Fibroblast of skin of abdomen (primary cell): ENCODE measurements at places on chromosomes 3 and 15.

DNA sequence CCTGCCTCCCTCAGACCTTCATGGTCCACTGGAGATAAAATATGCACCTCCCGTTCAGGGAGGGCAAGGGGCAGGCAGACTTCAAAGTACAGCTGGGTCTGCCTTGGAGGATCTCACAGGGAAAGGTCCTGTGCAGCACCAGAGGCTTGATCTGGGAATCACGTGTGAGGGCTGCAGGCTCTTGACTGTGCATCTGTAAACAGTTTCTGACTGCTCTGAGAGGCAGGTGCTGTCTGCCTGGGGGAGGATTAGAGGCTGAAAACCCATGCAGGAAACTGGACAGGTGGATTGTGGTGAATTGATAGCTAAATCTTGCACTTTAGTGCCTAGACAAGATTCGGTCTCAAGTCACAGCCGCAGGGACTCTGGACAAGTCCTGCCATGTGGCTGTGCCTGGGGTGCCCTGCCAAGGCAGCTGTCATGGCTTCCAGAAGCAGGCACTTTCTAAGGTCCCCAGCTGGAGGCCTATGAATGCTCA is 239.3 kb downstream of the EPHB1 start:
- DNase-seq: no peak

GRCh38 chr3:175735866-175736265 is 876.7 kb downstream of the NAALADL2 start:
- DNase-seq: no peak

DNA sequence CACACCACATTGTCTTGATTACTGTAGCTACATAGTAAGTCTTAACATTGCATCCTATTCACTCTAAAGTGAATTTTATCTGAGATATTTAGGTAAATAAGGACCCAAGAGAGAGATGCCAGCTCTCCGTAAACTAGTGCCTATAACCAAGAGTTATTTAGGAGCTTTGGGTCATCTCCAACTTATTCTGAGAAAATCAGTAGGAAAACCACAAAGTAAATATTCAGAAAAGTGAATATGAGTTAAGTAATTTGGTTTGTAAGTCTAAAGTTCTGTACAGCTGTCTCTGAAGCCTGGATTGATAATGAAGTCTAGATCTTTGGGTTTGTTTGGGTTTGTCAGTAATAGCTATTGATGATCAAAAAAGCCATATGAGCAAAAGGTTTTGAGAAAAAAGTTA is 120.0 kb downstream of the FNDC3B start:
- no peak for DNase-seq

DNA sequence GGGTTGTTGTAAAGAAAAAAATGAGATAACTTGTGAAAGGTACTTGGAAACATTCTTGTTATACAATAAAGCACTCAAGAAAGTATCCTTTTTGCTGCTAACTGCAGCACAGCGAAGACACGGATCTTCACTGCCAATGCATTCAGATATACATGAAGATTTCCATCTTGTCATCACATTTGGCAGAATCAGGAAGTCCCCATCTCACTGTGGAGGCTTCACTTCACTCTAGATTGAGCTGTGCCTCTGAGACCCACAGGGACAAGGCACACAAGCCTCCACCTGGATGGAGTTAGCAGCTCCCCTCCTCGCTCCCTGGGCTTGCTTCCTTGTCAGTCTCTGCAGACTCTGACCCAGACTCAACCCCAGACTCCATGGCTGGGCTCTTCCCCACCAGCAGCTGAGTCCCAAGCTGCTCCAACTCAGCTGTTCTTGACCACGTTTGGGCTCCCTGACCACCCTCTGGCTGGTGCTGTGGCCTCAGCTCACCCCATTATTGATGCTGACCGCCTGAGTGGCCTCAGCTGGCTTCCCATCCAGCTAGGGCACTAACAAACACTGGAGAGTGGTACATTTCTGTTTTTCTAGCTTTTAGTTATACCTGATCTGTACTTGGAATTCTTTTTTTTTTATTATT is 45.4 kb upstream of the SMAD3 start:
- no peak for DNase-seq

DNA sequence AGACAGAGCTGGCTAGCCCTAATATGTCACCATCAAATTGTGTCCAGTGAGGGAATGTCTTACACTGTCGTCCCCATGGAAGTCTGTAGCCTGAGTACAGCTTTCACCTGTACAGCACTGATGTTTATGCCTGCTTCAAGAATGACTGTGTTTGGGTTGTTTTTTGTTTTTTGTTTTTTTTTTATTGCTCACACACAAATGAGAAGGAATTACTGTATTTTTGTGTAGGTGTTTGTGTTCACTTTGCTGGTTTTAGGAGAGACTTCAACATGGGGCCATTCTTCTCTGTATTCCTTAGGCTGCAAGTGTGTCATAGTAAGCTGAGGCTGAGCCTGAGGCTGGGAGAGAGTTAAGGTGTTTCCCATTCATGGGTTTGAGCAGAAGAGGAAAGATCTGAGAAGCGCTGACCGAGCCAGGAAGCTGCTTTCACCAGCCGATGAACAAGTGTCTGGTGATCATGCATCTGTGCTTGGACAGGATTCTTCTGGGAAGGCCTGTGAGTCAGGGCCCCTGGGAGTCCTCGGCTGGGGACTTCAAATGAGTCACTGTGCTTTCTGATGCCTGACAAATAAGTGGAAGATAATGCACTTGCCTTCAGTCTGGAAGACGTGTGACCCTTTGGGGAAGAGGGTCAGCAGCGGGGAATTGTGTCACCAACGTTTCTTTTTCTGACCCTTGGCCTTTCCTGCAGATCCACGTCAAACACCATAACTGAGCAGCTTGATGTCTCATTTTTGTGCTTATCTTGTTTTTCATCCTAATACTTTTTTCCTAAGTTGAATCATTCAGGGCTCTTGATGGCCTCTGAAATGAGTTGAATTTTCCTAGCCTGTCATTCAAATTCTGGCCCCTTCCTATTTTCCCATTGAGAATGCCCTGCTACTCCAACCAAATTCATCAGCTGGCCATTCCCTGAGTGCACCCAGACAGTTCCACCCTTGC is 36.7 kb upstream of the ZBTB38 start:
- peak; percentile 95 for DNase-seq

DNA sequence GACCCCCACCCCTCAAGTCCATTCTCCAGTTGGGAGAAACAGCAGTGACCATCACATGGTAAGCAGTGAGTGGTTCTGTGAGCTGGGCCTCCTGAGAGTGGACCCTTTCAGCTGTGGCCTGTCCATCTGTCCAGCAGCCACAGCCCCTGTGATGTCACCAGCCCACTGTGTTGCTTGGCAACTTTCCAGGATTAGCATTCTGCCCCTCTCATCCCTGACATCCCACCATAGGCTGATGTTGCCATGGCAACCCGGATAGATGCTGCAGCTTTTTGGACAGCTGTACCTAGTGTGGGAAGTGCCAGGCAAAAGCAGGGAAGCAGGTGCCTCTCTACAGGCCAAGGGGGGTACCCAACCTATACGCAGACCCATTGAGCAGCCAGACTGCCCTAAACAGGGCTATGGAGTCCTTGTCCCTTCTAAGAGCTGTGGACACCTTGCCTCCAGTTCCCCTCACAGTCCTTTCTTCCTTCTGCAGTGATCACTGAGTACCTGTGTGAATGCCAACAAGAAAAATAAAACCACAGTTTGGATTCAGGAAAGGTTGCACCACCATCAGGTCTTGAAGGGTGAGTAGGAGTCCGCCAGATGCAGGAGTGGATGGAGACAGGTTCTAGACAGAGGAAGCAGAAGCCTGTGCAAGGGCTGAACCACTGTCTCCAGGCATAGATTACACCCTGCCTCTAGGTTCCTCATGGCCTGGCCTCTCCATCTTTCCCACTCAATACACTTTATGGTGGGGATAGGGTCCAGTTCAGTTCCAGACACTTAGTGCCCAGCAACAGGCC is at the start of gene DNAH1:
Gene DNAH1 (plus strand): TSS at position 343 of the 788 bp plus-strand sequence. CDS start 6,124 bp downstream, outside the sequence.
- DNase-seq: no peak

DNA sequence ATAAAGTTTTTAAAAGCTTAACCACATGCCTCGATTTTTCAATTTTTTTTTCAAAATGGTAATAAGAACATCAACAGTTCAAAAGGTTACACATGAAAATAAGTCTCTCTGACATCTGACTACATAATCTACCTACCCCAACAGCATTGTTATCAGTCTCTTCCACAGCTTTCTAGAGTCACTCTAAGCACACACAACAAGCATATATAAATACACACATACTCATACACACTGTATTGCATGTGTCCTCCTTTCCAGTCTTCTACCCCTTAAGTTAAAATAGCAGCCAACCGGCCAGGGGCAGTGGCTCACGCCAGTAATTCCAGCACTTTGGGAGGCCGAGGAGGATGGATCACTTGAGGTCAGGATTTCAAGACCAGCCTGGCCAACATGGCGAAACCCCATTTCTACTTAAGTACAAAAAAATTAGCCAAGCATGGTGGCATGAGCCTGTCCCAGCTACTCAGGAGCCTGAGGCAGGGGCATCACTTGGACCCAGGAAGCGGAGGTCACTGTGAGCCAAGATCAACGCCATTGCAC is 12.2 kb downstream of the TBL1XR1 start:
- DNase-seq: no peak

DNA sequence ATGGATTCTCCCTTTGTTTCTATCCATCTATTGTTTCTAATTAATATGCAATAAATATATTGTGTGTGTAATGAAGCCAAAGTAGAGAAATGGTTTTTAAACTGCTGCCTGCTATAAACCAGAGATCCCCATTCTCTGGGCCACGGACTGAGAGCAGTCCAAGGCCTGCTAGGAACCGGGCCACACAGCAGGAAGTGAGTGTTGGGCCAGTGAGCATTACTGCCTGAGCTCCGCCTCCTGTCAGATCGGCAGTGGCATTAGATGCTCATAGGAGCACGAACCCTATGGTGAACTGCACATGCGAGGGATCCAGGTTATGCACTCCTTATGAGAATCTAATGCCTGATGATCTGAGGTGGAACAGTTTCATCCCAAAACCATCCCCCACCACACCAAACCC is 85.2 kb upstream of the POMGNT2 start:
- no peak for DNase-seq

- DNase-seq: peak; percentile 59
Observed at GRCh38 chr3:159914426-159914825, 74.2 kb upstream of the IL12A start.

DNA sequence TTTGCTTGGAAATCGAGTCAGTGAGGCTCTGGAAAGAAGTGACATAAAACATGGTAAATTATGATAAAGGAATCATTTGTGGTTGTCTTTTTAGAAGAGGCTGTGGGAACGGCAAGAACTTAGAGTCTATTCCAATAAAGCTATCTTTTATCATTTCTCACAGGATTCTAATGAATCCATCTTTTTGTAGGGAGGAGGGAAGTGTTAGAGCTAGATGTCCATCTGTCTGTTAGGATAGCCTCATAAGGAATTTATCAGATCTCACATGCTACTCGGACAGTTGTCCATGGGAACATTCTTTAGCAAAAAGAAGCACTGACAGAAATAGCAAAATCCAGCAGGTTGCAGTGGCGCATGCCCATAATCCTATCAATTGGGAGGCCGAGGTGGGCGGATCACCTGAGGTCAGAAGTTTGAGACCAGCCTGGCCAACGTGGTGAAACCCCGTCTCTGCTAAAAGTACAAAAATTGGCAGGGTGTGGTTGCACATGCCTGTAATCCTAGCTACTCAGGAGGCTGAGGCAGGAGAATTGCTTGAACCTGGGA is 37.0 kb downstream of the STARD9 start:
- DNase-seq: no peak

DNA sequence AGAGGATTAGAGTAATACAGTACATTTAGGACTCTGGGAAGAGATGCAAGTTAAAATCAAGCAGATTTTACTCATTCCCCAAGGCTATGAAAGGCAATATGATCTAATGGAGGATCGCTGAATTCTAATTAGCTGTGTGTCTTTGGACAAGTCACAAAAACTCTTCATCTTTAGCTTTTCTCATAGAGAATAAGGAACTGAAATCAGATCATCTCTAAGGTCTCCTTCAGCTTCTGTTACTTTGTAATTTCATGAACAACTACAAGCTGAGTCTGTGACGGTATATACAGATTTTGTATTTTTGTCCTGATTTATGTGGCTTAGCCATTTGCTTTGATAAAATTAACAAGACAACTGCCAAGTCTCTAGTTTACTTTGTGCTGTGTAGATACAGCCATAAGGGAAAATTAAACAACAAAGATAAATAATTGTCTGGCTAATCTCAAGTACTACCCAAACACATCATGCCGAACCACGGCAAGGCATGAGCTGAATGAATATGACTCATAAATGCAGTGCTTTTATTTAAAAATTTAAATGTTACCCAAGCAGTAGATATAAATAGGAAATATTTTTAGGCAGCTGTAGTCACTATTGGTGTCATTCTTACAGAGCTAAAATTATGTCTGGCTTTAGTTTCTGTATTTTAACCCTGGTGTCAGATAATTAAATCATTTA is 81.5 kb downstream of the GAP43 start:
- no peak for DNase-seq

GRCh38 chr3:85594676-85595075 is 635.9 kb downstream of the CADM2 start:
- no peak for DNase-seq

- DNase-seq: peak; percentile 82
Observed at GRCh38 chr3:59480486-59480995, 430.7 kb upstream of the CFAP20DC start.

DNA sequence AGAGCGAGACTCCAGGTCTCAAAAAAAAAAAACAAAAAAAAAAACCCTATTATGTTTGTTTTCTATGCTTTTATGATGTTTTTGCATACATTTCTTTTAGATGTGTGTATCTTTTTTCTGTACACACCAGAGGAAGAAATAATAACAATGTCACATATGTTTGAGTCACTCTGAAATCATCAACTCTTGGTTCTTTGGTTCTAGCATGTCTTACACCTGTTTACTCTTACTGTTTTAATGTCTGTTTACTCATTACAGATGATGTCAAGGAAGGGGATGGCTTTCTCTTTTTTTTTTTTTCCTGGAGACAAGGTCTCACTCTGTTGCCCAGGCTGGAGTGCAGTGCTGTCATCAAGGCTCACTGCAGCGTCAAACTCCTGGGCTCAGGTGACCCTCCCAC is 24.1 kb downstream of the RHOA start:
- no peak for DNase-seq

DNA sequence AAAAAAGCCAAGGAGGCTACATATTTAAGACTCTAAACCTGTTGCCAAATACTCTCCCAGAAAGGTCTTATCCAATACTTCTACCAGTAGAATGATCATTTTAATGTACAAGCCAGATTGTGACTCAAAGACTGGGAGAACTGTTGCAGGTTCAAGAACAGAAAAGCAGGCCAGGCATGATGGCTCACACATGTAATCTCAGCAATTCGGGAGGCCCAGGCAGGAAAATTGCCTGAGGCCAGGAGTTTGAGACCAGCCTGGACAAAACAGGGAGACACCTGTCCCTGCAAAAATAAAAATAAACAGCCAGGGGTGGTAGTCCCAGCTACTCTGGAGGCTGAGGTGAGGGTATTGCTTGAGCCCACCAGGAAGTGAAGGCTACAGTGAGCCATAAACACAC is 17.8 kb upstream of the THUMPD3 start:
- DNase-seq: no peak

DNA sequence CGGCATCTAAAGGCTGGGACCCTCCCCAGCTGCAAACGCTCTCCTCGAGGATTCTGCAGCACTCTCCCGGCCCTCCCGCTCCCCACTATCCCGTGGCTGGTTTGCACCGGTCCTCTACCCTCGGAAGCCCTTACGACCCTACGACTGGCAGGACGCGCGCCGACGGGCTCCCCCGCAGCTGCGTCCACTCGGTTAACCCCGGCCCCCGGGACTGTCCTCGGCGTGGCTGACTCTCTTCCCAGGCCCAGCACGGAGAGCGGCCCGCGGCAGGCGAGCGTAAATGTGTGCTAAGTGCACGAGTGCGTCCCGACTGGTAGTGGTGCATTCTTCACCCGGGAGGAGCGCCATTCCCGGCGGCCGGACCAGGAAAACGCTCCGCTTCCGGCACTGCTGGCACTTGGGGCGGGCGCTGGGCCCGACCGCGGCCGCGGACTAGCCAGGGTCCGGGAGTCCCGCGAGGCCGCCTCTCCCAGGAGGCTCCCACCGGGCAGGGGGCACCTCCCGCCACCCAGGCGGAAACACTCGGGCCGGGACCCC is 508 bp downstream of the GORASP1 start:
- DNase-seq: peak; percentile 48
